ENCODE measurements at places on chromosomes 5 and 9. TPM values are rescaled to one million over a fixed set of nuclear protein-coding genes. Genes with fewer than 3 reads are reported as not detected.

The OR2V1 gene
- not detected for total RNA-seq

The PAEP gene
- total RNA-seq: not detected

DNA sequence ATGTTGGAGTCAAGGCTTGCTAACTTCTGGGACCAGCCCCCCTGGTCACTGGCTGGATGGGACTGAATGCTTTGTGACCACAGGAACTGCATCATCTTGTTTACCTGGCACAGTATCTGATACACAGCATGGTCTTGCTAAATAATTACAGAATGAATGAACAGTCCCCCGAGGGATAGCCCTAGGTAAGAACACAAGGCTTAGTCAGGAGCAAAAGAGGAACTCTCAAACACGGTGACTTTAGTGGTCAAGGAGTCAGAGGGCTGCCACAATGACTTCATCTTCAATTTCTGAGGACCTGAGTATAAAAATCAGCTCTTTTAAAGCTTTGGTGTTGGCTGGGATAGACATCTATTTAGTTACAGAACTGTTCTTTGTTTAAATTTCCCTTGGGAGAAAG is 15.1 kb upstream of the CXCL14 start:
- no peak for DNase-seq

- no peak for DNase-seq
Observed at GRCh38 chr9:36846621-36847020, 187.4 kb downstream of the PAX5 start.

DNA sequence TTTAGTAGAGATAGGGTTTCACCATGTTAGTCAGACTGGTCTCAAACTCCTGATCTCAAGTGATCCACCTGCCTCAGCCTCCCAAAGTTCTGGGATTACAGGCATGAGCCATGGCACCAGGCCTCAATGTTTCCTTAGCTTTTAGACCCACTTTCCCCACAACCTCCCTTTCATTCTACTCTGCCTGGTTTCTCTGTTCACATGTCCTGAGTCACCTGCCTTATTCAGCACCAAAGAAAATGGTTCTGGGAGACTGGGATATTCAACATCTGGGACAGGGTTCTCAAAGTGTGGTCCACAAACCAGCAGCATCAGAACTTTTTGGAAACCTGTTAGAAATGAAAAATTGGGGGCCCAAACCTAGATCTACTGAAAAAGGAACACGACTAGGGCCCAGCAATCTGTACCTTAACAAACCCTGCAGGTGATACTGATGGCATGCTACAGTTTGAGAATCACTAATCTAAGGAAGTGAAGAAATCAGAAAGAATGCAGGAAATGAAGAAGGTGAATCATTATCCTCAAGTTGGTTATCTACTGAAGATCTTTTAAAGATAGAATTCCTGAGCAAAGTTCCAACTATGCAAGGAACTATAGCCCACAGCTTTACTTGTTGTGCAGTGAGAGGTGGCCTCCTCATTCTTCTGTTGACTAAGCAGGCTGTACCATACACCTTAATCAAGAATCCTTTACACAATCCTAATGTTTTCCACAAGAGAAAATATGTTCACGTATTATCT is 51.8 kb upstream of the CTNNAL1 start:
- no peak for DNase-seq

Data from left cardiac atrium (tissue), 4 donors.